ENCODE measurements at places on chromosomes 7 and 10.

DNA sequence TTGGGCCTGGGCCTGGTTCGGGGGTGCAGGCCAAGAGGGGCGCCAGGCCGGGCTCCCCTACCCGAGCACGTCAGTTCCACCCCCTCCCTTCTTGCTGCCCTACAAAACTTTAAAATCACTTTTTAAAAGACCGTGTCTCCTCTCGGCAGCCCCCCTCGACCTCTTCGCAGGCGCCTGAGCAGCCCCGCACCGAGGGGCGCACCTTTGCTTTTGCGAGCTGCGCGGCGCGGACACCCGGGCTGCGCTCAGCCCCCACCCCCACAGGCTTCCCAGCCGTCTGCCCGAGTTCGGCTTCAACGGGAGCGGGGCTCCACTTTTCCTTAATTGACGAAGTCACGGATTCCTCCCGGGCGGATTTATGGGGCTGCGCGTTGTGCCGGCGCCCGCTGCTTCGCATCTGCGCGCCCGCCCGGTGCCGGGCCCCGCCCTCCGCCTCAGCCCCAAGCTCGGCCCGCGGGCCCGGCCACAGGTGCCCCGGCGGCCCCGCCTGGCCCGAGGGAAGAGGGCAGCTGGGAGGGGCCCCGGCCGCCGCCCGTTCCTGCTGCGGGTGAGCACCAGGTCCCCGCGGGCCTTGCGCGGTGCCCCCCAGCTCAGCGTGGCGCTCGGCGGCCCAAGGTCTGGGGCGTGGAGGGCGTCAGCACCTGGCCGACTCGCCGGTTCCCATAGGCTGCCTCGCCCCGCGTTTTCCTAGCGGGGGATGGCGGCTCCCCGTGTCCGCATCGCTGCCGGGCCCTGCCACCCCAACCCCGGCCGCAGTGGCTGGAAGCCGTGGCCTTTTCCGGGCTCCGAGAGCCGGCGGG lies 10.8 kb upstream of the MNX1 start:
- DNase-seq, result no peak

- no peak for DNase-seq
Measured at GRCh38 chr7:98840722-98841121, 29.1 kb downstream of the TMEM130 start.

GRCh38 chr7:46853451-46853850 lies 728.5 kb downstream of the TNS3 start:
- no peak for DNase-seq

DNA sequence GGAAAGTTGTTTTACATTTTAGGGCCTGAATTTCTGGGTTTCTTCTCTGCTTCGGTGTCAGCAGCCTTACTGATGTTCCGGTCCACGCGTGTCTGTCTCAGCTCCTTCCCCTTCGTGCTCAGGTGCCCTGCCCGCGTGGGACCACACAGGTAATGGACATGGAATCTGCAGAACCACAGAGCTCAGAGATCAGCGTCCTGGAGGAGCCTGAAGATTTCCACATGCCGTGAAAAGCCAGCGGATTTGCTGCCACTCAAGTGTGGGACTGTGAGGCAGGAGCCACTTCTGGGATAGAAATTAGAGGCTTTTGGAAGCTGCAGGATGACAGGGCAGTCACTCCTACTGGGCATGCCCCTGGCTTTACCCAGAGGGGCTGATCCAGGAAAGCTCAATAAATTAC lies 666.1 kb upstream of the FOXK1 start:
- DNase-seq, result no peak

DNA sequence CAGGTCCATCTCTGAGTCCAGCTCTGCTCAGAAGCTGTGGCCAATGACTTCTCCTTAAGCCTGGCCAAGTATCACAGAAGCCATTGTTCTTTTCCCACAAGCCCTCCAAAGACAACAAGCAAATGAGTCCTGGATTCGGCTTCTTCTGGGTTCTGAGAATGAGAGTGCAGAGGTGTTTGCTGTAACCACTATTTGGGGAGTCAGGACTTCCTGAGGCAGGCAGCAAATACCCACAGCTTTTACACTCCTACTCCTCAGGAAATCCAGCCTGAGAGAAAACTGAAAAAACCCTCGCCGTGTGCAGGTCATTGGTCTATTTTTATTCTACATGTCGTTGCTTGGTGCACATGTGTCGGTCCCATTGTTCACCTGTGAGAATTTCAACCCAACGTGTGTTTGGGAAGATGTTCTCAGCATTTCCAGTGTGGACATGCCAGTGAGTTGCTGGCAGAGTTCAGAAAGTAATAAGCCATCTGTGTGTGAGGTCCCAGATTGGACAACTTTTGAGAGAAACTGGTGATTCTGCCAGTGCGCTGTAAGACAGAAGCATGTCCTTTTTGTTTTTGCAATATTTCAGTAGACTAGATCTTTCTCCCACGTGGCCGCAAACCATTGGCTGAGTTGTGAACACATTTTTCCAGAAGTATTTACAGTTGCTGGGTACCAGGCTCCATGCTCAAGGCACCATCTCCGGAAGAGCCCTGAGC lies 121.6 kb upstream of the LYZL2 start:
- DNase-seq, result no peak

DNA sequence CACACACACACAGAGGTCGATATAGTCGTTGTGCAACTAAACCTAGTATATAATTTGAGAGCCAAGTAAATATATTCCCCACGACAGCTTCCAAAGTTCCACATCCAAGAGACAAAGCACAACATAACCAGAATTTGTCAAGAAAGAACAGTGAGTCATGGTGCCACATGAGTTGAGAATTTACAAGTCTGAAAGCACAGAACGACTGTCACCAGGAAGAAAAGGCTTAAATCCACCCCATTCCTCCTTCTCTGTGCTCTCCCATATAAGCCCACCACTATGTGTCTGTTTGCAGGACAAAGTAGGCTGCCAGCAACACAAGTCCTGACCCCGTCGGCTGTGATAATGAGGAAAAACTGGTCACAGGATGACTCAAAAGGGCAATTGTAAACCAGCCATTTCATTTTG lies 32.8 kb downstream of the GSAP start:
- no peak for DNase-seq

DNA sequence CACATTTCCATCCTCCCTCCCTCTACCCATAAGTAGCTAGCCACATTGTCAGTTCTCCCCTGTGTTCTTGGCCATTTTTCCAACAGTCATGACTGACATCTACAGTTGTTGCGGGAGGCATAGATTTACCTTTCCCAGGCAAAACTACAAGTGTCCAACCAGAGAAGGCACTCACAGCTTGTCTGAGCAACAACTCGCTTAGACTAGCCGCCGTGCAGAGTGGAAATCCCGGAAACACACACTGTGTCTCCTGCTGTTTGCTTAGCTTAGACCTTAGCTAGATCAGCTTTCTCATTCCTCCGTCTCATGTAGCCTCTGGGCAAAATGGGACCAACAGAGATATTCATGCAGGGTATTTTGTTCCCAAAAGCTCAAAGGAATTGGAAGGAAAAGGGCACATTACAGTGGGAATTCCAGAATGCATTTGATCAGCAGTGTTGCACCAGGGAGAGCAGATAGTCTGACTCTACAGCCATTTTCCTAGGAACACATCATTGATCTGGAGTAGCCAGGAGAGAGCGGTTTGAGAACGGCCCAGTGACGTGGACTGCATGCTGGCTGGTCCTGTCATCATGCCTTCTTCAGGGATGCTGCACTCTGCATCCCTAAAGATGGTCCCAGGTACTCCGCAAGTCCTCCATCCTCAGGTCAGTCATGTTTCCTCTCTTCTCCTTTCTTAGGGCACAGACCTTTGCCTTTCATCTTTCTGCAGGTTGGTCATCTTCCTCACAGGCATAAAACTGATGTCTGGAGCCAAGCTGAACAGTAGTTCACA lies 89.4 kb downstream of the C10orf90 start:
- DNase-seq, result no peak

- no peak for DNase-seq
Measured at GRCh38 chr10:59465088-59465487, 102.7 kb upstream of the FAM13C start.

GRCh38 chr7:11332186-11332864 lies 358.7 kb downstream of the PHF14 start:
- DNase-seq, result no peak

DNA sequence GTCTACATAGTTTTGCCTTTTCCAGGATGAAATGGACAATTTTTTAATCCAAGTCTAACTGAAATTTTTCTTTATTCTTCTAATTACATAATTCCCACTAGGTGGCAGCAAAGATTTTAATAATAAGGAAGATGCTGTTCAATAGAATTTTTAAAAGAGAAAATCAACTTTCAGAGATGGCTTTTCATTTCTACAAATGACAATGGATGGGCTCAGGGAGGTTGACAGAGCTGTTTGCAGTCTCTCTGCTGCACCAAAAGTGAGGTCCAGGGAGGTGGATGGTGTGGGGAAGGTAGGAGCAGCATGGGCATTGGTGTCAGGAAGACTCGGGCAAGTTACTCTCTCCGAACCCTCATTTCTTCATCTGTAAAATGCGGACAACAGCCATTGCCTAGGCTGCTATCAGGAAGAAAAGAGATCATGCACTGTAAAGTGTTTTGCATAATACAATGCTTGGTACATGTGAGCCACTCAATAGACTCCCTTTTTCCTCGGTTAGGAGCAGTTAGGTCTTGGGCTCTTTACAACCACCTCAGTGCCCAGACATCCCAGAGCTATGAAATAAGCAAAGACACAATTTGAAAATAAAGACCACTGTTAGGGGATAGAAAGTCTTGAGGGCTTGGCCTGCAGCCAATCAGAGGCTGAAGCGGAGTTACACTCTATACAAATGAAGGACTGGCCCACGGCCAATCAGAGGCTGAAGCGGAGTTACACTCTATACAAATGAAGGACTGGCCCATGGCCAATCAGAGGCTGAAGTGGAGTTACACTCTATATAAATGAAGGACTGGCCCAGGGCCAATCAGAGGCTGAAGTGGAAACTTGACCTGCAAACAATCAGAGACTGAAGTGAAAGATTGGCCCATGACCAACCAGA lies 107.1 kb downstream of the ABLIM1 start:
- no peak for DNase-seq

DNA sequence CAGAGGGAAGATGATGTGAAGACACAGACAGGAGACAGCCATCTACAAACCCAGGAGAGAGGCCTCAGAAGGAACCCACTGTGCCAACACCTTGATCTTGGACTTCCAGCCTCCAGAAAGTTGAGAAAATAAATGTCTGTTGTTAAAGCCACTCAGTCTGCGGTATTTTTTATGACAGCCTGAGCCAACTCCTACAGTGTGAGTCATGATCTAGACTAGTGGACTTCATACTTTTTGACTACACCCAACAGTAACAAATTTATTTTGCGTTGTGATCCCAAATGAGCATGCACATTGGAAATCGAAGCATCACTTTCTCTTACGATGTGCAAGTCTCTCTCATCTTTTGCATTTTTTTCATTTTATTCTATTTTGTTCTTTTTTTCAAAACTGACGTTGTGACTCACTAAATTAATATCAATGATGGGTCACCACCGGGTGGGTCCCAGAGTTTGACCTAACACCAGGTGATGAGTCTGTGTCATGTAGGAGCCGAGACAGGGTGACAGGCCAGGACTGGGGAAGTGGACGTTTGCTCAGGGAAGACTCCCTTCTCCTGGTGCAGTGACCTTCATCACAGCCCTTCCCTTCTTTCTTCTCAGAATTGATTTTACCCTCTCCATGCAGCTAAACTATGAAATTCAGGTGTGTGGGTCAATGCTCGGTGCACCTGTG lies 28.9 kb downstream of the PHYH start:
- no peak for DNase-seq

DNA sequence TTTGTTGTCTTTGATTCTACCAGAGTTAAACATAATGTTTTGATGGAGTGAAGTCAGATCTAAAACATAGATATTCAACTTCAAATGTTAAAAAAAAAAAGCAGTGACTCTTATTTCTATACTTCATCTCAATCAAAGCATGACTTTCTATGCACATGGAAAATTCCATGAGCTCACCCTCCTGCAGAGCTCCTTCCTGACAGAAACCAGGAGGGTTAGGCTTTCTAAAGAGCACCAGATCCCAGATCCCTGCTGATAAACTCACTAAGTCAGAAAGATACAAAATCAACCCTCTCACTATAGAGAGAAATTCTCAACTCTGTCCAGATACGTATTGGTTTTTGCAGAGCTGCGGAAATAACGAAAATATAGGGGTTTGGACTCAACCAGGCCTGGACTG lies 122.6 kb downstream of the FAM107B start:
- no peak for DNase-seq

GRCh38 chr7:31019509-31019908 lies 32.6 kb upstream of the ADCYAP1R1 start:
- DNase-seq, result no peak

- DNase-seq, result no peak
Measured at GRCh38 chr10:112687647-112688046, 240.6 kb downstream of the VTI1A start.

All from activated T-cell treated with anti-CD3 and anti-CD28 coated beads, Interleukin-2, amount 50 U/mL, for 24 hours (primary cell).